ENCODE measurements at places on chromosomes 5 and 9.

- DNase-seq = no peak
Observed at GRCh38 chr5:52961274-52961681, 27.9 kb upstream of the ITGA2 start.

DNA sequence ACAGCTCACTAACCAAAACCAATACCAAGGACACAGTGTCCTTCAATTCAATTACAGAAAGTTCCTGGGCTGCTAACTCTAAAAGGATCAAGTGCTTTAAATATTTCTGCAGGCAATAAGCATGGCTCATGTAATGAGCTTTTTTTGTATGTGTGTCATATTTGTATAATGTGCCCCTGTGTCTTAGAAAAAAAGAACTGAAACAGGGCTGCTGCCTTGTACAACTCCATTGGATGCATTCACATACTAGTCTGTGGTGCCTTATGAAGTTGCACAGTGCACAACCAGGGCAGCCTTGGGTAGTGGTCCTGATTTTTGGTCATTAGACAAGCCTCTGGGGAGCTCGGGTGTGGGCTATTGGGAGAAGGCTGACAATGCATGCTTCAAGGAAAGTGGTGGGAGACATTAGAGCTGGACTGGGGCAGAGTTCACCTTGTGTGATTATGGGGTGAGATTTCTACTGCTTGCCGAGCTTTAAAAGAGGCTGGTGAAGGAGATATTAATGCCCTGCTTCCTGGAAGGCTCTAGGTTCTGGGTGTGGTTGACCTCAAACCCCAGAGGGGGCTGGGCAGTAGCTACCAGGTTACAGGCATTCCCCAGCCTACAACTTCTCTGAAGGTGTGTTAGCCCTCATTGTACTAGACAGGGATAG is 3.6 kb upstream of the CPEB4 start:
- no peak for DNase-seq

- DNase-seq = no peak
Observed at GRCh38 chr5:31720811-31721345, 81.9 kb downstream of the PDZD2 start.

- DNase-seq = no peak
Observed at GRCh38 chr5:86565197-86565789, 52.4 kb upstream of the COX7C start.
